Stimulated activated CD4-positive, alpha-beta T cell treated with anti-CD3 and anti-CD28 coated beads, TNF-alpha, amount 100 ng/mL, for 4 hours (primary cell): ENCODE measurements at places on chromosomes 11 and 22.

DNA sequence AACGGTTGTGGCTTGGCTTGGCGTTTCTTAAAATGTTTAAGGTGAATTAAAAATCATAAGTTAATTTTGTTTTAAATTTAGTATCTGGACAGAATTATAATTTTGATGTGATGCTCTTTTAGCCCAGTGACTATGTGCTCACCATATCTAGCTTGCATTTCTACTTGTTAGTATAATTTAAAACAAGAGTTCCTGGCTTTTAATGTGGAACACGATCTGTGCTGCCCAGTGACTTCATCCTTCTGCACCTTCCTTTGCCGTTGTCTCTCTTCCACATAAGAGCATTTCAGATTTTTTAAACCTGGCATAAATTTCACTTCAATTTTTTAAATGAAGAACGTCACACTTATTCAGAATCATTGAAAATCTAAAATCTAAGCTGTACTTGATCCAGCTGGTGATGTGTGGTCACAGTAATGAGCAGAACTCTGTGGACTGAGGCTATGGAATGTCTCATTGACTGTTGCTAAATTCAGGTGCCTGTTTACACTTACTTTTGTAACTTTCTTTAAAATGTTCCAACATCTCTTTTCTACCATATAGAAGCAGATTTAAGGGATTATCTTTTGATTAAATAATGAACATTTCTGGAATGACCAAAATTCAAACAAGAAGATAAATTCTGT, 75.4 kb upstream of the ADSL start:
- DNase-seq = no peak

- DNase-seq = no peak
These were observed 188.6 kb downstream of the CWF19L2 start for GRCh38 chr11:107268977-107269376.

- no peak for DNase-seq
These were observed 22.7 kb upstream of the PLEKHB1 start for GRCh38 chr11:73623686-73624085.

- DNase-seq = no peak
These were observed 28.2 kb downstream of the A4GALT start for GRCh38 chr22:42692239-42693054.

DNA sequence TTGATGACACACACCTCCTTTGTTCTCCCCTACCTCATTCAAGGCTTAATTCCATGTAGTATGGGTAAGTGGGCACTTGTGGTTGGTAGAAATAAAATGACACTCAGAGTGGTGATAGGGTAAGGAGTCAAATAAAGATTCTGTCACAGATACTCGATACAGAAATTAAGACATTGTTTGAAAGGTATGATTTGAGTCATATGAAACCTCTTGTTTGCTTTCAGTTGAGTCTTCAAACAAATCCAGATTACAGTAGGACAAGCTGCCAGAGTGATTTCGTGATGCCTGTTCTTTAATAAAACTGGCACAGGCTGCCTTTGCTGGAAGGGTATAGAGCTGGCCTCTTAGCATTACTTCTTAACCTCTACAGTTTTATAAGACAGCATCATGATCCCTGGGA, 182.4 kb downstream of the SPON1 start:
- no peak for DNase-seq

DNA sequence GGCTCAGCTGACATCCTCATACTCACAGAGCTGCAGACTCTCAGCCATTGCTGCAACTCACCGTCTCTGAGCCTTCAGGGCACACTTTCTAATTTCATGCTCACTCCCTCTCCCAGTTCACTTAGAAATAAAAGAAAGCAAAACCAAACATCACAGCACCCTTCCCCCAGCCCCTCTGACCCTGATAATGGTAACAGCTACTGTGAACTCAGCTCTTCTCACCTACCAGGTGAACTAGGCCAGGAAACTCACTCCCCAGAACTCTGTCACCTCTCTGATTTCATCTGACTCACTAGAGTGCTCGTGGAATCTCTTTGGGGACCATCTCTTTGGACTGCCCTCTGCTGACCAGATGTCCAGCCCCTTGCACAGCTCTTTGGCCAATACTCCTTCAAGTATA, 14.5 kb upstream of the PARVA start:
- DNase-seq = no peak

- no peak for DNase-seq
These were observed 109.1 kb downstream of the KCNQ1 start for GRCh38 chr11:2553886-2554285.

GRCh38 chr22:48044487-48045060, 1282.1 kb downstream of the TBC1D22A start:
- no peak for DNase-seq

DNA sequence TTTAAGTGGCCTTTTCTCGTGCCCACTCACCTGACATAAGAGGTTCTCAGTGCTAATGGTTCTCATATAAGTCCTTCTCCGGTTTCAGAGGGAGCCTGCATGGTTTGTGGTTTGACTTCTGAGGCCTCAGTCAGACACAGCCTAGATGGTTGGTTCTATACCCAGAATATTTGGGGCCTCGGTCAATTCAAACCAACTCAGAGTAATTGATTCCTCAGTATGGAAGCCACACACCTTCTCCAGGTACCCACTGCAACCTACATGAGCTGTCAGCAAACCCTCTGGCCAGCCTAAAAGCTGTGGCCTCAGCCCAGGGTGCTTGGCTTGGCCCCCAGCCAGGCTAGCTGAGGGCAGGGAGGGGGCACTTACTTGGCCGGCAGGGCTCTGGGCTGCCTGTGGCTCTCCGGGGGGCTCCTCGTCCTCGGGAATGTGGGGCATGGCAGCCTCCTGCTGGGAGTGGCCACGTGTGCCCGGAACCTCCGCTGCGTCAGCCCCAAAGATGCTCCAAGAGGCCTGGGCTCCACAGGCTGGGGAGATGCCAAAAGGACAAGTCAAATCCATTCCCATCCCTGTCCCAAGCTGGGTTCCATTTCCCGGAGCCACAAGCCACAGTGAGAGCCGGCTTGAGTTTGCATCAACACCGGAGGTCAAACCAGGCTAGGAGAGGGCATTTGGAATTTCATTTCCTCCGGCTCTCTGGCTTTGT, 41.7 kb downstream of the IRAG1 start:
- DNase-seq = no peak

DNA sequence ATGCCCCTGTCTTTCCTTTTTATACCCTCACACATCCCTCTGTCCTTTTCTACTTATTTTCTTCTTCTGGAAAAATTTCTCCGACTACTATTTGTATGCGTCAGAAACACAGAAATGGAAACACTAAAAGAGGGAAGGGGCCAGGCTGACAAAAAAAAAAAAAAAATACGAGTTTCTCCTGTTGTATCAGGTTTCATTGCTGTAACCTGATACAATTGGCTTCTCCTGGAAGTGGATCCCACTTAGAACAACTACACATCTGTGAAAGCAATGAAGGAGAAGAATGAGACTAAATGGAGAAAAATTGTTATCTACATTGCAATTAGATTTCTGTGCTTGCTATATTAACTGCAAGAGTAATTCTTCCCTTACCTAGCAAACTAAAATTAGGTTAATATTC, 393.9 kb downstream of the GUCY1A2 start:
- no peak for DNase-seq

DNA sequence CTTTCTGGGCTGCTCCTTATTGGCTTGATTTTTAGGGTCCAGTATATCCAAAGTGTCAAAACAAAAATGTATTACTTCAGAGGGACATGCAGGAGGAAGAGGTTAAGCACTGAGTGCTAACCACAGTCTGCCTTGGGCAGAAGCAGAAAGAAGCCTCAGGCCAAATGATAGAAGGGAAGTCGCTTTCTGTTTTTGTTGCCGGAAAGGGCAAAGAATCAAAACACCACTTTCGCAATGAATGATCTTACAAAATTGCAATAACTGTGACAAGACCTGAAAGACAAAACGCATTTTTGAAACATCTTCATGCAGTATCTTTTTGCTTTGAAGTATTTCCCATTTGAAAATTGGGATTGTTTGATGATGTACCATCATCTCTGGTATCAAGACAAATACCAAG, 70.1 kb upstream of the PICALM start:
- DNase-seq = no peak

- DNase-seq = no peak
These were observed 320.1 kb downstream of the TBC1D22A start for GRCh38 chr22:47082505-47082904.

DNA sequence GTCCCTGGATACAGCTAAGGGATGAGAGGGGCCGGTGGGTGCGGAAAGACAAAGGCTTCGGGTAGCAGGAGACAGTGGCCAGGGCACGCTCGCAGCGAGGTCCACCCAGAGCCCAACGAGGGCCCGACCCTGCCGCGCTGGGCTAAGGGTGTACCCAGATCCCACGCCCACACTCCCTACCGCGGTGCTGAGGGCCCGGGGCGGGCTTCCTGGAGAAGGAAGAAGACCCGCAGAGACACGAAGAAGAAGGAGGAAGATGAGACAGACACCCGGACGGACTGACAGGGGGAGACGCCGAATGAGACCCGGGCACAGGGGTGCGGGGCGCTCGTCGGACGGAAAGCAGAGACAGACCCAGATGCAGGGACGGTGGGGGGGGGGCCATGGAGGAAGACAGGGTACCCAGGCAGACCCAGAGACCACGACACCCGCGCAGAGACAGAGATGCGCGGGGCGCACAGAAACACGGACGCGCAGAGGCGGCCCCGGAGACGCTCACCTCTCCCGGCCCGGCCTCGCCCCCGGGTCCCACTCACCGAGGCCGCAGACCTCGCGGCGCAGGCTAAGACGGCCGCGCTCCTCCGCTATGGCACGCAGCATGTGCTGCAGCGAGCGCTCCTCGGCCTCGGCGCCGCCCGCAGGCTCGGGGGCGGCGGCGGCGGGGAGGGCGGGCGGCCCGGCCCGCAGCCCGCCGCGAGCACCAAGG, 437 bp downstream of the KIAA0930 start:
- peak; percentile 19 for DNase-seq

- no peak for DNase-seq
These were observed 16.2 kb upstream of the CASTOR1 start for GRCh38 chr22:30305519-30305905.

DNA sequence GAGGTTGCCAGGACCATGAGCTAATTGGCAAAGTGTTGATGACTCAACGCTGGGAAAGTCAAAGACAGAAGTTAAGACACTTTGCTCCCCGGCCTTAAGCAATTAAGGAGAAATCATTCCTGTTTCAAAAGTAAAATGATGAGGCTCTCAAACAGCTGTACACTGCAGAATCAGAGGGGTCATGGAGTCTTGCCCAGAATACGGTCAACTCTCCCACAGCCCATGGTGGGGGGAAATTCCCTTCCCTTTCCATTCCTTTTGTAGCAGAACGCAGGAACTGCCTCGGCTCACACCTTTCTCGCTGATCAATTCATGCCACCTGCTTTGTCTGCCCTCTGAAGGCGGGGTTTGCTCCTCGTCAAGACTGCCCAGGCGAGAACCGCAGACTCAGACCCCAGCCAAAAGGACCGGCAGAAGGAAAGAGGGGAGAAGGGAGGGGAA, 52.8 kb downstream of the MN1 start:
- DNase-seq = no peak

DNA sequence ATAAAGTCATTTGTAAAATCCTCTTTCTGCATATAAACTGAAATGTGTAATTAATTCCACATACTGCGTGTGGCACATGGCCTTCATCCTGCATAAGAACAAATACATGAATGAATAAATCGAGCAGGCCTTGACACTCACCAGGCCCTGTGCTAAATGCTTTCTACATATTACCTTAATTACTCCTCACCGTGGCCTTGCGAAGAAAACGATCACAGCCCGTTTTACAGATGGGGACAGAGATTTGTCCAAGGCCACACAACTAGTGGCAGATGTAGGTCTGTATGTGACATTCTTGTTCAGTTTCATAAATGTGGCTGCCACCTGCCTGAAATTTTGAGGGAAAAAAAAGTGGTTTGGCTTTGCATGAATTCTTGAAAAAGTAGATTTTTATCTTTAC, 5.8 kb upstream of the CCND1 start:
- DNase-seq = no peak

GRCh38 chr22:46551996-46552395, 14.6 kb upstream of the CELSR1 start:
- no peak for DNase-seq

GRCh38 chr11:46724088-46724487, 5.1 kb downstream of the F2 start:
- DNase-seq = no peak

DNA sequence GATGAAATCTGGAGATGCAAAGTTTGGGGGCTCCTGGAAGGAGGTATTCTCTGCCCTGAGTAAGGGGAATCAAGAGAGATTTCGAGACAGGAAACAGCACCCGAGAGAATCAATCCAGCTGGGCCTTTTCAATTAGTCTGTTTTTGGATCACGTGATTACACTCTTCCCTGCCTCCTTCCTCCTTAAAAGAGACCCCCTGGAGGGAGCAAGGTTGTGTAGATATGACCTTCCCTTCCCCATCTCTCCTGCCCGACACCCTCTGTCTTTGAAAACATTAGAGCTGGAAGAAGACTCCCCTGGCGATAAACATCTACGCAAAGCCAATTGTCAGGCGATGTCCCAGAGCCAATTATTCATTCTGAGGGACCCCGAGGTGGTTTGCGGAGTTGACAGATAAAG, 407.9 kb downstream of the MIAT start:
- no peak for DNase-seq

DNA sequence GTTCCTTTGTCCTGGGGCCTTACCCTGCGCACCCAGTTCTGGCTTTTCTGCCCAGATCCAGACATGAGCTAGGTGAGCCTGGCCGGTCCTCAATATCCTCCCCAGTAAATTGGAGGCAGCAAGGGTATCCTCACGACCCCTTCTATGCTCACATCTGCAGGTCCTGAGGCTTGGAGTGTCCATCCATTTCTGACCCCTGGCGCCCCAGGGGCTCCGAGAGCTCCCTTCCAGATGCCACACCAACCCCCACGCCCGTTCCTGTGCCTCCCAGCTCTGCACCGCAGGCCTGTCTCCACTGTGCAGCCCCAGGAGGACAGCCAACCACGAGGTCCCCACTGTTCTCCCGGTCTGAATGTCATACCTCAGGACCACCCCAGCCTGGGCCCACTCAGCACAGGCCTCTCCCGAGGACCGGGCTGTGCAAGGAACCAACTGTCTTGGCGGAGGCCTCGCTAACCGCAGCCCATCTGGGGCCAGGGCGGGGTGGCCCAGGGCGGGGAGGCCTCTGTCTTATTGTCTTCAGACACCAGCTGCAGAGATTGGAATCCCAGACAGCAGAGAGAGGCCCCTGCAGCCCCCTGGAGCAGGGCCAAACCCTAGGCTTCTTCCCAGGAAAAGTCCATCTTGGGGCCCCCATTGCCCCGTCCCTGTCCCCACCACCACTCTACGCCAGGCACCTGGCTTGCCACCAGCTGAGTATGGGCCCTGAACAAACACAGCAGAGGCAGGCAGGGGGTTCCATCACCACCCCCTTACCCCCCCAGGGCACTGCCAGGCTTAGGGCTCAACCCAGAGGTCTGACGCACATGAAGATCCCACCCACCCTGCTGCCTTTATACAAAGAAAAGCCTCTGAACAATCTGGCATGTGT, 39.3 kb downstream of the ALX4 start:
- DNase-seq = no peak

GRCh38 chr11:44269369-44270351, 40.3 kb downstream of the ALX4 start:
- no peak for DNase-seq

- no peak for DNase-seq
These were observed 38.5 kb upstream of the LARGE1 start for GRCh38 chr22:33958741-33959140.

GRCh38 chr22:36727927-36728488, 24.5 kb upstream of the CACNG2 start:
- DNase-seq = no peak

GRCh38 chr22:47369431-47370015, 607.1 kb downstream of the TBC1D22A start:
- DNase-seq = no peak
